ENCODE measurements at places on chromosomes 2 and 18.

DNA sequence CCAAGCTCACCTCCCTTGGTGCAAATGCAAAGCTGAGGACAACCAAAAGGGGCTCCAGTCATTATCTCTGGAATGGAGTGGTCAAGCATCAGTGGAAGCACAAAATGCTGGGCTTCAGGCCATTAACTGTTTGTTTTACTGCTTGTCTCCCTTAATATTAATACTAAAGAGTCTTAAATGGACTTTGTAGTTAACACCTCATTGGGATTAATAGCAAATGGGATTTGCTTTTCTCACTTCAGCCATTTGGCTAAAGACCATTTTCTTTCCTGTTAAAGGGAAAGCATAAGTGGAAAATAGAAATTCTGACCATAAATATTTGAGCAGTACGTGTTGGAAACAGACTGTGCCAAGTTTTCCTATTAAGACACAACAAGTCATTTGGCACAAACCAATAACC is 154.4 kb downstream of the DNER start:
- DNase-seq: no peak

DNA sequence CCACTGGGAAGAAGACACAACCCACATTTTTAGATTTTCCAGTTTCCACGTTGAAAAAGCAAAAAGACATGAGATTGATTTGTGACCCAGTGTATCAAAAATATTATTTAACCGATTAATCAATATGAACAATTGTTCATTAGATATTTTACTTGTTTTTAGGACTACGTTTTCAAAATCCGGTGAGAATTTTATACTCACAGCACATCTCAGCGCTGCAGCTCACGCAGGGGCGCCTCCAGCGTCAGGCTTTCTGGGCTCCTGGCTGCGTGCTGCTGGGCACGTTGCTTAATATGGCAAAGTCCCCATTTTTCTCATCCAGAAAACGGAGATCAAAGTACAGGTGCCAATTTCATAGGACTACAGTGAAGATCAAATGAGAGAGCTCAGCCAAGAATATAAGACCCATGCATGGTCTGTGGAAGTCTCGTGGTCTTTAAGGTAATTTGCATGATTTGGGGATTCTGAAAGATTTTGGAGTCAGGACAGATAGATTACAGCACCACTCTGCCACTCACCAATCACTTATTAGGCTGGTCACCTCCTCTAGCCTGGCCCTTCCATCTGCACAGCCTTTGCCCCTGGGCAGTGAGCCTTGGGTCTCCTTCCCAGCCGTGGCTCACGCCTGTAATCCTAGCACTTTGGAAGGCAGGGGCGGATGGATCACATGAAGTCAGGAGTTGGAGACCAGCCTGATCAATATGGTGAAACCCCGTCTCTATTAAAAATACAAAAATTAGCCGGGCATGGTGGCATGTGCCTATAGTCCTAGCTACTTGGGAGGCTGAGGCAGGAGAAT is 36.2 kb downstream of the PTPN18 start:
- no peak for DNase-seq

- DNase-seq: no peak
These were observed 39.5 kb upstream of the MARCO start for GRCh38 chr2:118902266-118903028.

- DNase-seq: no peak
These were observed 1367.3 kb upstream of the TMEFF2 start for GRCh38 chr2:193562031-193562430.

DNA sequence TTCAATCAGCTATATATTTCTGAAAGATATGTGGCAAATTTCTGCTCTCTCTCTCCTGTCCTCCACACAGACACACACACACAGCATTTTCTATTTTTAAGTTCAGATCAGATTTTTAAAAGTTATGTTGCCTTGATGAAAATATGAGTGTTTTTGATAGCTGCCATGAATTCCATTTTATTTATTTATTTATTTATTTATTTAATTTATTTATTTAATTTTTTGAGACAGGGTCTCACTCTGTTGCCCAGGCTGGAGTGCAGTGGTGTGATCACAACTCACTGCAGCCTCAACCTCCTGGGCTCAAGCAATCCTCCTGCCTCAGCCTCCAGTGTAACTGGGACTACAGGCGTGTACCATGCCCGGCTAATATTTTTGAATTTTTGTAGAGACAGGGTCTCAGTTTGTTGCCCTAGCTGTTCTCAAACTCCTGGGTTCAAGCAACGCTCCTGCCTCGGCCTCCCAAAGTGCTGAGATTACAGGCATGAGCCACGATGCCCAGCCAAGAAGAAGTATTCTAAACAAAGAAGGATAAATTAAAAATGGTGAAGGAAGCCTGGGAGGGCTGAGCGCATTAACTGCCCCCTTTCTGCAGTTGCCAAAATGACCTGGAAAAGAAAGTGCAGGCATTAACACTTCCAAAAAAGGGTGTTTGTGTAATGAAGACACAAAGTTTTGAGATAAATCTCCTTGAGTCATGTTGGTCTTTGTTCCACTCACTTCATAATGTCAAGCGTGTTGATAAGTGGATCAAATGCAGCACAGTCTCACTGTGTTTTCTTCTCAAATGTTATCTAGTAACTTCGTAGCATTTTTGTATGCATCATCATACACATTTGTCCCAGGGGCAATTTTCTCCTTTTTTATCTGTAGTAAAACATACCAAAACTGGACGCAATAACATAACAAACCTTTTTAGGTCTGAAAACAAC is 11.1 kb upstream of the IMPA2 start:
- no peak for DNase-seq
